ENCODE measurements at places on chromosomes 6 and 20.

GRCh38 chr6:91719414-91719813 lies 1132.5 kb upstream of the MAP3K7 start:
- no peak for DNase-seq

GRCh38 chr20:32201296-32201976 lies 6.1 kb downstream of the PLAGL2 start:
- DNase-seq: peak; percentile 25

DNA sequence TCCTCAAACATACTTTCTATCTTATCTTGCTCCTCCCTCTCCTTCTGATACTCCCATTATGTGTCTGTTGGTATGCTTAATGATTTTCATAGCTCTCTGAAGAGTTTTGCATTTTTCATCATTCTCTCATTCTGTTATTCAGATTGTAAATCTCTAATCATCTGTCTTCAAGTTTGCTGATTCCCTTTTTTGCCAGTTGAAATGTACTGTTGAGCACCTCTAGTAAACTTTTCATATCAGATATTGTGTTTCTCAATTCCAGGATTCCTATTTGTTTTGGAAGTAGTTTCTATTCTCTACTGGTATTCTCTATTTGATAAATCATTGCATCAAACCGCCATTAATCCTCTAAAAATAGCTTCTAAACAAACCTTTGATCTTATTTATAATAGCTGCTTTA lies 387.7 kb downstream of the PAX1 start:
- DNase-seq: no peak

DNA sequence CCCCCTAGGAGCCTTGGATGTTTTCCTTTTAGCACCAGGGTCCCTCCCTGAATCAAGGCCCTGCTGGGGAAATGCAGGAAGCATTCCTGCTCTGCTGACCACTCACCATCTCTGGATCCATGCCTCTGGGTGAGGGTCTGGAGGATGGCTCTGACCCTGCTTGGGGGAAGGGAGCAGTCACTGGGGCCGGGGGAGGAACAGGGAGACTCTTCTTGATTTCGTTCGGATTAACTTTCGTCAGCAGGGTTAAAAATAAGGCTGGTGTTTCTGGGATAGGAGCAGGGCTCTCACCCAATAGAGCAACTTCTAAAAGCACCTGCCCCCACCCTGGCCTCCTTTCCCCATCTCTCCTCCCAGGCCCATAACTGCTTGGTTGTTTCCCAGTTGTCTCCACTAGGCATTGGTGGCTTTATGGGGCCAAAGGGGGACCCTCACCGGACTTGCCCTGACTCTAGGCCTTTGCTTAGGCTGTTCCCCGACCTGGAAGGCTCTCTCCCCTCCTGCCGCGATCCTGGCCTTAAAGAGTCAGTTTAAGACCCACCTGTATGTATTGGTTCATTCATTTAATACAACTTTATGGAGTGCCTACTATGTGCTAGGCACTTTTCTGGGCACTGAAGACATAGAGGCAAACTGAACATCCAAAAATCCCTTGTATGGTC lies 63.0 kb downstream of the JPH2 start:
- DNase-seq: no peak

DNA sequence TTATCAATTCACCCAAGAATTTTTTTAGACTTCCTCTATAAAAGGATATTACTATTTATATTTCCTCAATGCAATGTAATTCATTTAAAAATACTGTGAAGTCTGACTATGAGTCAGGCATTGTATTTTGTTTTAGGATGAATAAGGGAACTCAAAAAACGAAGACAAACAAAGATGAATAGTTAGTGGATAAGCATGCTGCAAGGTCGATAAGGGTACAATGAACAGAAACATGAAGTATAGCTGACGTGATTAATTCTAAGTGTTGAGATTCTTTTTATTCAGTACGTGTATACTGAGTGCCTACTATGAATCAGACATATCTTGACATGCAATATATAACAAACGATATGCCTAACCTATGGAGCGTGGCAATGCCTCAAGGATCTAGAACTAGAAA lies 105.4 kb downstream of the PDE10A start:
- DNase-seq: no peak

DNA sequence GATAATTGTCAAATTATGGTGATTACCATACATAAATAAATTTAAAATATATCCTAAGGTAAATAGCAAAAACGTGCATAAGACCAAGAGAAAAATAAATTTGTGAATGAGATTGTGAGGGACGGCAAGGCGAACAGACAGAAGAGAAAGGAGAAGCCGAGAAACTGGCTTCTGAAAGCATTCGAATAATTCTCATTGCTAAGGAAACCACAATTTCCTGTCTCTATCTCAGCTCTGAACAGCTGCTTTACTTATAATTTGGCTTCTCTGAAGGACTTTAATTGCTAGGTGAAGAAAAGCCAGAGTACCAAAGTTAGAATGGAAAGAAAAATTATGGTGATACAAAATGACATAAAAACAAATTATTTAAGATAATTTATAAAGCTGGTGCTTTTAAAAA lies 79.0 kb upstream of the RGS17 start:
- DNase-seq: peak; percentile 60

GRCh38 chr6:136773473-136773796 lies 18.8 kb downstream of the MAP3K5 start:
- DNase-seq: no peak

GRCh38 chr20:33811776-33812151 lies 616 bp downstream of the CHMP4B start:
- no peak for DNase-seq

- DNase-seq: no peak
These were observed 437.5 kb downstream of the BTBD3 start for GRCh38 chr20:12355185-12355584.

DNA sequence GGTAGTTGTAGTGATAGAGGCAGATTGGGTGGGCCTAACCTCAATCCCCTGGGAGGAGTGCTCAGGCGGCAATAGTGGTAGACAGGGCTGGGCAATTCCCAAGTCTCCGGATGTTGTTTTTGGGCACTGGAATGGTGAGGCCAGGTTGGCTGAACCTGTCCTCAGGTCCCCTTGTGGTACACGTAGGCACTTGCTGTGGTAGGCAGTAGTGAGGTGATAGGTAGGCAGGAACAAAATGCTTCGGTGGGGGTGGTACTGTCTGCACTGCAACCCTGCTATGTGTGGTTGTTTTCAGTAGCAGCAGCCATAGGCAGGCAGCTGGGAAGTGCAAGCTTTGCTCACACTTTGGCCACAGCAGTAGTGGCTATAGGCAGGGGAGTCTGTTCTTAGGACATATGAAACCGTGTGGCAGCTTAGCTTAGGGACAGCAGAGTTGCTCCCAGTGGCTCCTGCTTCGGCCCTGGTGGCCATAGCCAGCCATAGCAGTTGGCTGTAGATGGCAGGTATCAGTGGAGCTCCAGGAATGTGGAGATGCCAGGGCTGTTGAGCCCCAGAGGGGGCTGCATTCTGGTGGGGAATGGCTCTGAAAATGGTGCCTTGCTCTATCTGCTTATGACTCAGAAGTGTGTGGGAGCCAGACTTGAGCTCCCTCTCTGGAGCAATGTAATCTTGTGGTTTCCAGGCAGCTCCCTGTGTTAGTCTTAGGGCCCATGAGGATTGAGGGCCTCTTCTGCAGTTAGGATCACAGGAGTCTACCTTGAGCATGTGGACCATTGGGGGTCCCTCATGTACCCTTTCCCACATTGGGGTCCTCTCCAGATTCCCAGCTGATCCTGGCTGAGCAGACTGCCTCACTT lies 241.8 kb upstream of the BMP2 start:
- DNase-seq: peak; percentile 8

- no peak for DNase-seq
These were observed 16.6 kb upstream of the CEP85L start for GRCh38 chr6:118667988-118668387.

- no peak for DNase-seq
These were observed 76.6 kb downstream of the TRERF1 start for GRCh38 chr6:42375007-42375635.

DNA sequence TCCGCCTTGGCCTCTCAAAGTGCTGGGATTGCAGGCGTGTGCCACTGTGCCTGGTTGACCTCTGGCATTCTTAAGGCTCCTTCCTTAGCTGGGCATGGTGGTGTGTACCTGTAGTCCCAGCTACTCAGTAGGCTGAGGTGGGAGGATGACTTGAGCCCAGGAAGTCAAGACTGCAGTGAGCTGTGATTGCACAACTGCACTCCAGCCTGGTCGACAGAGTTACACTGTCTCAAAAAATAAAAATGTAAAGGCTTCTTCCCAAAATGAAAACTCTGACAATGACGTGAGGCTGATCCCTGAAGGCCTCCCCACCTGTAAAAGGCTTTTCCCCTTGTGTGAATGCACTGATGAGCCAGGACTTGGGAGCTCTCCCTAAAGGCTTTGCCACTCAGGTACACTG lies 62.4 kb downstream of the ZBTB9 start:
- no peak for DNase-seq

DNA sequence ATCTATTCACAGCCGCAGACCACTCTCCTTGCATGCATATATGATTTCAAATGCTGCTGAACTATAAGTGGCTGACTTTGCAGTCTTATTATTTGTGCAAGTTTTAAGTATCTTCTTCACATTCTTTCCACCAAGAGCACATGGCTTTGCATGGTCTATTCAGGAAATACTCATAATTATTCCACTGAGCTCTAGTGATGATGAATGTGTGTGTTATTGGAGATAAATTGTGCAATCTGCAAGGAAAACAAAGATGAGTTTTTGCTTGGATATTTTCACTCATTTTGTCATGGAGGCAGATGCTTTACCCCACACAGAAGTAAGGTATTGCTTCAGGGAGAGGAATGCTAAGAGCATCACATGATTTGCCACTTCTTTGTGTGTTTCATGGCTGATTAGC lies 764.6 kb downstream of the TBC1D32 start:
- peak; percentile 13 for DNase-seq

- no peak for DNase-seq
These were observed 374 bp upstream of the SERINC1 start for GRCh38 chr6:122472022-122472340.

GRCh38 chr6:7112741-7113313 lies 5.1 kb downstream of the RREB1 start:
- no peak for DNase-seq

DNA sequence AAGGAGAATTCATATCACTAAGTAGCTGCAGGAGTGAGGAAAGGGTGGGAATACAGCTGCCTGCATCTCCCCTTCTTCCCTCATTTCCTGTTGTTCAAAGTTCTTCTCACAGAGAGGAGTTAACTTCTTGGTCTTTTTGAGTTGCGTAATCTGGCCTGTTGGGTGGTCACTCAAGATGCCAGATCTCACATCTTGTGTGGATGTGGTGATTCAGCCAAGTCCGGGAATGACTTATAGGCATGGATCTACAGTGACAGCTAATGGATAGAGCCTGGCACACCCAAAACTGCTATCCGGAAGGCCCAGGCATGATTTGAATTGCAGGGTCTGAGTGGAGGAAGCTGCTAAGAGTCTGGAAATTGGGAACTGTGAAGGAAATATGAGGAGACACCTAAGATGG lies 100.2 kb upstream of the SLC35B3 start:
- no peak for DNase-seq

DNA sequence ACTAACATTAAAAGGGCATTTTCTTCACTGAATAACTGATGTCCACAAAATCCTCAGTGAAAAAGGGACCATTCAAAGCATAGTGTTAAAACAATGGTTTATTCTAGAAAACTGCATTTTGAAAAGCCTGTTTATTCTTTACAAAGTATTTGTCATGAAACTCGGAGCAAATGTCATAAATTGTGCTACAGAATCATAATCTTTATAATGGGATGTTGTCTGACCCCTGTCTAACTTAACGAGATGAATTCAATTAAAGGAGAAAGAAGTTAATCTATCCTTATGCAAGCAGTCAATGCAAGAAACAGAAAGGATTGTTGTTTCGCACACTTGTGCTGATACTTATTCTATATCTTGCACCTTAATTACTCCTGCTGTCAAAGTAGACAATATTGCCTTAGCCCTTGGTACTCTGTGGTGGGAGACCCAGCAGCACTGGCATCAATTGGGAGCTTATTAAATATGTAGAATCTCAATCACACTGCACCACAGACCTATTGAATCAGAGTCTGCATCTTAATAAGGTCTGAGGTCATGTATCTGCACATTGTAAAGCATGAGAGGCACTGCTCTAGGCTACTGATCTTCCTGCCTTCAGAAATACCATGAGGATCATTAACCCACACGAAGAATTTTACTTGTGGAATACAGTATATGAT lies 708.3 kb downstream of the HDGFL1 start:
- no peak for DNase-seq

- DNase-seq: no peak
These were observed 6.5 kb upstream of the GRIK2 start for GRCh38 chr6:101386982-101387381.

GRCh38 chr6:106444777-106445507 lies 84.4 kb downstream of the CRYBG1 start:
- DNase-seq: peak; percentile 61

- DNase-seq: peak; percentile 38
These were observed 518.9 kb upstream of the JARID2 start for GRCh38 chr6:14726816-14727493.

GRCh38 chr6:15491255-15491985 lies 171.4 kb downstream of the DTNBP1 start:
- DNase-seq: peak; percentile 78

DNA sequence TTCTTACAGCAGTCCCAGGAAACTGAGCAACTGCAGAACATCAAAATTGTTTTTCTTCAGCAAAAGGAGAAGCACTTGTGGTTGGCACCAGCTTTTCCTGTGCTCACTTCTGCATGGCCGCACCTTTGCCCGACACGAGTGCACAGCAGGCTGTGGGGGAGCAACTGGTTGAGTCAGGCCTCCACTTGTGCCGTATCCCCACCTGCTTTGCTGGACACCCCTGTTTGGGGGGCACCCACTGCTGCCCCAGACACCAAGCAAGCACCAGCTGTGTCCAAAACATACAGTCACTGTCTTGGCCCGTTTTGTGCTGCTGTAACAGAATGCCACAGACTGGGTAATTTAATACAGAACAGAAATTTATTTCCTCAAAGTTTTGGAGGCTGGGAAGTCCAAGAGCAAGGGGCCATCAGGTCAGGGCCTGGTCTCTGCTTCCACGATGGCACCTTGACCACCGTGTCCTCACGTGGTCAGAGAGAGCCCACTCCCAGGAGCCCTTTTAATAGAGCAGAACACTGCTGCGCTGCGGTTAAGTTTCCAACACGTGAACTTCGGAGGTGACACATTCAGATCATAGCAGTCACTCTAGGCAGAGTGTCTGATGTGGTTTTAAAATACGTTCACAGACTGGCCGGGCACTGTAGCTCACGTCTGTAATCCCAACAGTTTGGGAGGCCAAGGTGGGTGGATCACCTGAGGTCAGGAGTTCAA lies 8.7 kb upstream of the GMEB2 start:
- no peak for DNase-seq

GRCh38 chr6:14828201-14828611 lies 417.7 kb upstream of the JARID2 start:
- no peak for DNase-seq

- peak; percentile 59 for DNase-seq
These were observed 42.0 kb upstream of the PLCG1 start for GRCh38 chr20:41095110-41095969.

GRCh38 chr6:33279971-33280511 lies 3.1 kb downstream of the B3GALT4 start:
- DNase-seq: peak; percentile 38

- no peak for DNase-seq
These were observed 16.2 kb upstream of the TGM2 start for GRCh38 chr20:38181207-38181801.

All from fibroblast of skin of abdomen (primary cell).